ENCODE measurements at places on chromosomes 2 and 18. TPM values are rescaled to one million over a fixed set of nuclear protein-coding genes. Genes with fewer than 3 reads are reported as not detected.
A peak's percentile ranks its signal among the peaks of the same experiment; 100 is the strongest.

Gene MATN3
- total RNA-seq = not detected

DNA sequence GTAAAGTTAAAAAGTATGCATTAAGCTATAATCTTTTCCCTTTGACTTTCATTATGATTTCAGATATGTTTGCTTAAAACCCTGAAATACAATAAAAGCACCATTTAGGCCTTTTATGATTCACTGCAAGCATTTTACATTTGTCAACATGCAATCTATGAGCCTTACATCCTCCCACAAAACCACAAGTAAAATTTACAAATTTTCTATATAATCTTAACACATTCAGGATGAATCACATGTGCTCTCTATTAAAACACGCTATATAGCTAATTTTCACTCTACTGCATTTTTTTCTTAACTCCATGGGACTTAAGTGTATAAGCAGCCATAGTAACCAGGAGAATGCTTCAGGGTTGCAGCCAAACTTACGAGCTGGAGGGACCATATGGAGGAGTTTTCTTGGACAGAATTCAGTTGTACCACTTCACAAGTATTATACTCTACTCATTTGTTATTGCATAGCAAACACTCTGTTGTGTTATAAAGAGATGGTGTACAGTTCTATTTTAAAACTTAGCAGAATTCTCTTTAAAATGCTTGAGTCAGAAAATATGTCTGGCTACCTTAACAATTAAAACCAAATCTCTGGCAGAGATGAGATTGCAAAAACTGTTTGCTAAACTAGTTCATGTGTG is 293.2 kb downstream of the ALK start:
- peak; percentile 4 for DNase-seq

DNA sequence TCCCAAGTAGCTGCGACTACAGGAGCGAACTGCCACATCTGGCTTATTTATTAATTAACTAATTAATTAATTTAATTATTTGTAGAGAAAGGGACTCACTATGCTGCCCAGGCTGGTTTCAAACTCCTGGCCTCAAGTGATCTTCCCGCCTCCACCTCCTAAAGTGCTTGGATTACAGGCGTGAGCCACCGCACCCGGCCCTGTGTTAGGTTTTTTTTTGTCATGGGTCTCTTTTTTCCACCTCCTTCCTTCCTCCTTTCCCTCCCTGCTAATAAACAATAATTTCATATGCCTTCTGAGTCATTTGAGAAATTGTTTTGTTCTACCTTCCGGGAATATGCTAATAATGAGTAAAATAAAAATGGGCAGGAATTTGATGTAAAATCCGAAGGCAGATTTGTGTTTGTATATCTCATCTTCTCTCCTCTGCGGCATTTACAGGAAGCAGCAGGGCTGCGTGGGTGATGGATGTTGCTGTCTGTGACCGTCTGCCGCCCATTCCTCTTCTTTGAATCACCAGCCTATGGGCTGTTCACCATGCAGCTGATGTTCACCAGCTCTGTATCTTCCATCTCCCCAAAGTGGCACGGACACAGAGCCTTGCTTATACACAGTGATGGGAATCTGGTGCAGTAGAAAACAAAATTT is 89.9 kb downstream of the ACSL3 start:
- no peak for DNase-seq

- no peak for DNase-seq
Measured at GRCh38 chr2:17821080-17821479, 4.8 kb downstream of the MSGN1 start.
